ENCODE measurements at places on chromosomes 5 and 9.

GRCh38 chr5:74392711-74393351, 247.7 kb downstream of the ENC1 start:
- DNase-seq = no peak

DNA sequence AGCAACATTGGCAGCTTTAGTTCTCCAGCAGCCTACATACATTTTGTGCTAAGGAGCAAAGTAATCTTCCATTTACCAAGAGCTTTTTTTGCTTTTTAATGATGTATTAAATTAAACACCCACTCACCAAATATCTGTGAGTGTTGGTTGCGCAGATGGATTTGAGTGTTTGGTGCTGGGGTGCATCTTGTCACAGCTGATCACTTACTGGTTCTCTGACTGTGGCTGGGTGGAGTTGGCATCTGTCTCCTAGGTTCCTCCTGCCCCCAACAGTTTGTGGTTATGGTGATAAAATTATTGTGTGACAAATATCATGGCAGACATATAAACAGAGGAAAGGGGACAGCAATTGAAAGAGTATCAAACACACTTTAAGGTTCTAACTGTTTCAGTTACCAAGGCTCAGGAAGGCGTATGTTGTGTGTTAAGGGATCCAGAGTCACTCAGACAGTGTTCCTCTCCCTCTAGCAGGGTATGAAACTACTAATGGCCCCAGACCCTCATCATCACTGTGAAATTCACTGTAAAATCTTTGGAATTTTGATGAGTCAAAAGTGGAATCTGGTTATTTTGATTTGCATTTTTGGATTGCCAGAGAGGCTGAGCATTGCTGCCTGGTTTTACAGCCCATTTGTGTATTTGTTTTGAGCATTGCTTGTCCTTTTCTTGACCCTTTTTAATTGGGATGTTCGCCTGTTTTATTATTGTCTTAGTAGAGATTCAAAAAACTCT, 81.7 kb downstream of the PDE8B start:
- no peak for DNase-seq

- no peak for DNase-seq
Measured at GRCh38 chr5:14579731-14580397, 1.7 kb upstream of the OTULINL start.

DNA sequence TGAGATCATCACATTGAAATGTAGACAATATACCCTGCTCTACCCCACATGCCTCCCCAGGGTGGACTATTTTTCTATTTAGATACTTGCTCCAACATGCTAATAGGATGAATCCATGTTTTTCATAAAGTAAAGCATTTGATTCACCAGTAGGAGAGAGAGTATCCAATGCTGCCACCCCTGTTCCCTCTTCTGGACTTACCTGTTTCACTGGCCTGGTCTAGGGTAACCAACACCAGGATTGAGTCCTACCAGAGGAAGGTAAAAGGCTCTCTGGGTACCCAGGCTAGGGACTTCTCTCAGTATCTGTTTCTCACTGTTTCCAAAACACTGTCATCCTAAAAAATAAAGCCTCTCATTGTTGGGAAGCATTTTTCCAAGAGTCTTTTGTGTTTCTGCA, 30.2 kb upstream of the GABRP start:
- no peak for DNase-seq

- no peak for DNase-seq
Measured at GRCh38 chr5:61652916-61653315, 320.9 kb downstream of the ZSWIM6 start.

DNA sequence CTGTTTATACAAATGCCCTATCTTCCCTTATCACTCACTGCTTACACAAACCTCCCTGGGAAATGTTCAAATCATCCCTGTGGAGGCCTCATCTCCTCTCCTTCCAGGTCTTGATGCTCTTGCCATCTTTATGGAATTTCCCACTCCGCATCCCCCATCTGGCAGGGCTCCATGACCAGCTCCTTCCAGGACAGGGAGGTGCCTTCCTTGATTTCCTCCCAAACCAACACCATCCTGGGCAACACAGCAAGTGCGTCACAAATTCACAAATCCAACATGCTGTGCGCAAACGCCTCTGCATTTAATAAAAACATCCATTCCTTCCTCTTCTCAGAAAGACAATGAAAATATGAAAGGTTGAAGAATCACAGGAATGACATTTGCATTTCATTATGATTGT, 51.7 kb downstream of the EPB41L4A start:
- DNase-seq = no peak

GRCh38 chr9:112166176-112167140, 8.6 kb downstream of the SUSD1 start:
- DNase-seq = no peak

- DNase-seq = no peak
Measured at GRCh38 chr5:167920589-167920988, 370.9 kb upstream of the WWC1 start.

DNA sequence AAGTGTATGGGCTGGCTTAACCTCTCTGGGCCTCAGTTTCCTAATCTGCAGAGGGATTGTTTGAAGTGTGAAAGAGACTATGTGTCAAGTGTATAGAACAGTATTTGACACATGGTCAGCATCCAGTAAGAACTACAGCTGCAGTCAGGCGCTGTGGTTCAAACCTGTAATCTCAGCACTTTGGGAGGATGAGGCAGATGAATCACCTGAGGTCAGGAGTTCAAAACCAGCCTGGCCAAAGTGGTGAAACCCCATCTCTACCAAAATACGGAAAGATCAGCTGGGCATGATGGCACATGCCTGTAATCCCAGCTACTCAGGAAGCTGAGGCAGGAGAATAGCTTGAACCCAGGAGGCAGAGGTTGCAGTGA, 31.9 kb upstream of the STING1 start:
- no peak for DNase-seq

DNA sequence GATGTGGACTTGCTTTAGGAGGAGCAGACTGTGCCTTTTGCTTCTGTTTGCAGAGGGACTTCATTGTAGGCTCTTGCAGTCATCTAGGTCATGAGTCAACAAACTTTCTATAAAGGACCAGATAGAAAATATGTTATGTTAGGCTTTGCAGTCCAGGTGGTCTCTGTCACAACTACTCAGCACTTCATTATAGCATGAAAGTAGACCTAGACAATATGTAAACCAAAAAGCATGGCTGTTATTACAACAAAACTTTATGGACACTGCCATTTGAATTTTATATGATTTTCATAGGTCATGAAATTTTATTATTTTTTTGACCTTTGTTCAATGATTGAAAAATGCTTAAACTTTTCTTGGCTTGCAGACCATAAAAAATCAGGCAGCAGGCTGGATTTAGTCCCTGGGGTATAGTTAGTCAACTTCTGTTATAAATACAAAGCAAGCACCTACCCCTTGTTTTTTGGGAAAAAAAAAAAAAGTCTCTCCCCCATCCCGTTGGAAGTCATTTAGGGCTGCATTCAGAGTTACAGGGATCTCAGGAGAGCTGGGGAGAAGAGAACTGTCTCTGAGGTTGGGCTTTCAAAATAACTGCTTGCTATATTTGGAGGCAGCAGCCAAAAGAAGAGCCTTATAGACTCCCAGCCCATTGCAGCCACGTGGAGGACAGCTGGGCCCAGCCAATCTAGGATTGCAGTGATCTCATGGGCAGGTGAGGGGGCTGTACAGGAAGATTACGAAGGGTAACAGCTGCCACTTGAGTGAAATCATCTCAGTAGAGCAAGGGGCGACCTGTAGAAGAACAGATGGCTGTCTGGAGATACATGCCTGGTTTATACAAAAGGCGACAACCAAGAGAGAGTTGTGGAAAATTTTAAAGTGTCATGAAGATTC, 136.6 kb upstream of the TNC start:
- no peak for DNase-seq

- DNase-seq = no peak
Measured at GRCh38 chr9:97572892-97573365, 60.2 kb downstream of the TSTD2 start.

DNA sequence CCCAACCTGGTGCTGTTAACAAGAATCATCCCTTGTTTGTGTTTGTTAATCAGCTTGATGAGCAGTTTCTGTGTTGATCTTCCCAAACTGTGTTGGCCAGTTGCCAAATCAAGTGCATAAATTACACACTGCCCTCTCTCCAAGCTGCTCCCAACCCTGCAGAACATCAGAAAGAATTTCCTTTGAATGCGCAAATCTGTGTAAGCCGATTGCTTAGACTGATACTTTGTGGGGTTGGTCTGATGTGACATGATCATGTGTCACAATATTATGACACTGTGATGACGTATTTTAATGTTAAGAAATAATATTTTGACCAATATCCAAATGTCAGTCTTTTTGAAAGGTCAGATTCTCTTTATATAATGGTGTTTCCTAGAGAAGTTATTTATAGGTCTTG, 766.4 kb upstream of the WWC1 start:
- DNase-seq = no peak

DNA sequence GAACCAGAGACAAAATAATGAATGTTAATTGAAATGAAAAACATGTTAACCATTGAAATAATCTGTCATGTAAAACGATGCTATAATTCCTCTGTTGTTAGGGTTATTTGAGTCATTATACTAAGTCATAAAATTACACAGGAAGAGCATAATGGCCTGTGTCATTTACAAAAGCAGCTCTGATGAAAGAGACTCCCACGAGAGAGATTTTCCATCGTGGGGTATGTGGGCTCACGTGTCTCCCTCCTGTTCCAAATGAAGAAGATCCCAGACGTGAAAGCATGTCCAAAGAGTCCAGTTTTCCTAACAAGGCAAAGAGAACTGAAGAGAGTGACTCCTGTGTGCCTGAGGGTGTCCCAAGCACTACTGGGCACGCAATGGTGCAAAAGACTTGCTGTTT, 379.8 kb downstream of the SPOCK1 start:
- DNase-seq = no peak

DNA sequence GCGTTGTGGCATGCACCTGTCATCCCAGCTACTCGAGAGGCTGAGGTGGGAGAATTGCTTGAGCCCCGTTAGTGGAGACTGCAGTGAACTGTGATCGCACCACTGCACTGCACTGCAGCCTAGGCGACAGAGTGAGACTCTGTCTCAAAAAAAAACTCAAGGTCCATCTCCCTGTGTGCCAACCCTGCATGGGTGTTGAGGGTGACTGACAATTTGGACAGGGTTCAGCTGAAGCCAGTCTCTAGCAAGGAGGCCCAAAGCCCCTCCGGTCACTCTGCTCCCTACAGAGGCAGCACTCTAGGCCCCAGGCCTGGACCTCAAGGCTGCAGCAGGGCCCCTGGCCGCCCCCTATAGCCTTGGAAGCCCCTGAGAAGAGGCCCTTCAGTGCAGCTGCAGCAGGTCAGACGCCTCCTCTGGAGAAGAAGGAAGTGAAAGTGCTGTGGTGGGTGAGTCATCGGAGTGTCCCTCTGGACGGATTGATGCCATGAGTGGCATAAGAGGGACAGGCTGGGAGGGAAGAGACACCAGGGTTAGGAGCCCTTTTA, 39.2 kb upstream of the NEK6 start:
- DNase-seq = no peak

DNA sequence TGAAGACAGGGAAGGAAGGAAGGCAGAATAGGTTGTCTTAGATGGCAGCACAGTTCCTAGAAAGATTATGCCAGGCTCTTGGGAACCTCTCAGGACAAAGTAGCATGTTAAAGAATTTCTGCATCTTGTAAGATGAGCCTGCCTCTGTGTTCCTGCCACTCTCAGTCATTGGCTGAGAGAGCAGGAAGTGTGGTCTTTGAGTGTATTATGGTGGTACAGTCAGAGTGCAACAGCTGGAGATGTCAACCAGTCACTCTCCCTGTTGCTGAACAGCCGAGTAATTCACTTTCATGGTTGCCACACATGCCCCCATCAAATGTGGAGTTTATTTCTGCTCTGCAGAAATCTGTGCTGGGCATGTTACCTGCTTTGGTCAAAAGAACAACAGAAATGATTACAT, 659.6 kb upstream of the RIOK2 start:
- DNase-seq = no peak

GRCh38 chr9:95084254-95084934, 233.1 kb downstream of the FANCC start:
- no peak for DNase-seq

DNA sequence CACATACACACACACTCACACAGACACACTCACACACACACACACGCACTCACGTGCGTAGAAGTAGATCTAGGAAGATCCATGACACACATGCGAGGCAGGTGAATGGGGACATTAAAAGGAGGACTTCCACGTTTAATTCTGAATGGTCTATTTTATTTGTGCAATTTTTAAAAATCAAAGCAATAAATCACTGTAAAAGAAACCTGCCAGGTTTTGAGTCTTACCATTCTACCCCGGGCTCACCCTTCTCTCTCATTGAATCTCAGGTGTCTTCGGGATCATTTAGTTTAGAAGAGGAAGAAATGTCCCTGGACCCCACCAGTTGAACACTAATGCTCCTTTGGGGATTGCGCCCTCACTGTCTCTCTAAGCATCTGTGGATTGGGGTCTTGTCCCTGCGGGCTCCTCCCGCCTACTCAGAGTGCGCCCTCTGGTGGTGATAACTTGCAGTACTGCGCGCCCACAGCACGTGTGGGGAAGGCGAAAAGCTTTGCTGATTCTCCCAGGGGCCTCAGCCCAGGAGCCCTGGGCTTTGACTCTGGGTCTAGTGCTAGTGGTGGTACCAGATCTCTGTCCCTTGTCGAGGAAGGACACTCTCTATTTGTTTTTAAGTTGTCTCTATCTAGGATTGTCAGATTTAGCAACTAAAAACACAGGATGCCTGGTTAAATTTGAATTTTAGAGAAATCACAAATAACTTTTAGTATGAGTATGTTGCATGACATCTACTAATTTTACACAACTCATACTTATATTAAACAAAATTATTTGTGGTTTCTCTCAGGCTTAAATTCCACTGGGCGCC, 34.8 kb downstream of the BOD1 start:
- peak; percentile 16 for DNase-seq

DNA sequence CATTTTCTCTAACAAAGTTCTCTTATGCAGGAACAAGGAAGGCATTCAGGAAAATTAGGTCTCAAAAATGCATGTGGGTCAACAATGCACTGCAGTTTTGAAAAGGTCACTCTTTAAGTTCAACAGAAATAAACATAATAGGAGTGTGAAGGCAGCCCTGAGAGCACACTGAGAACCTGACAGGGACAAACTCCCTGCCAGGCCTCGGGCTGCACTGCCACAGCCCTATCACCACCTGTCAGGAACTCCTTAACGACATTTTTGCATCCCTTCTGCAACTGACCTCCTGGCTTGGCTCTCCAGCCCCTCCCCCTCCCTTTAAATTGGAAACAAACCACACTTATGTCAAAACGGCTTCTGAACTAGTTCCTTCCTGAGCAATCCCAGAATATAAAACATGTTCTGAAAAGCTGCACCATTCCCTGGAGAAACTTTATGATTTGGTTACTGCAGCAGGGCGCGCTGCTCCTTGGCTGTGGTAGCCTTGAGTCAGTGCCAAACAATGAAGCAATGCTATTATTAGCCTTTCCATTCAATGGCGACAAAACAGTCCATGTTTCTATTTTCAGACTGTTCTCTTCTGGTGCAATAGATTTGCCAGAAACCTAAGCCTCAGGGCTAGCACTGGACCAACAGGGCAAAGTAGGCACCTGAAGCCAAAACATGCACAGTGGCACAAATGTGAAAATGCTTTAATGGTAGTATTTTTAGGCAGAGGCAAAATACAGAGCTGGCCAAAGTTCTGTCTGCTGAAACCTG, 160.1 kb upstream of the ZNF608 start:
- no peak for DNase-seq
